ENCODE measurements at places on chromosomes 6 and 20.

DNA sequence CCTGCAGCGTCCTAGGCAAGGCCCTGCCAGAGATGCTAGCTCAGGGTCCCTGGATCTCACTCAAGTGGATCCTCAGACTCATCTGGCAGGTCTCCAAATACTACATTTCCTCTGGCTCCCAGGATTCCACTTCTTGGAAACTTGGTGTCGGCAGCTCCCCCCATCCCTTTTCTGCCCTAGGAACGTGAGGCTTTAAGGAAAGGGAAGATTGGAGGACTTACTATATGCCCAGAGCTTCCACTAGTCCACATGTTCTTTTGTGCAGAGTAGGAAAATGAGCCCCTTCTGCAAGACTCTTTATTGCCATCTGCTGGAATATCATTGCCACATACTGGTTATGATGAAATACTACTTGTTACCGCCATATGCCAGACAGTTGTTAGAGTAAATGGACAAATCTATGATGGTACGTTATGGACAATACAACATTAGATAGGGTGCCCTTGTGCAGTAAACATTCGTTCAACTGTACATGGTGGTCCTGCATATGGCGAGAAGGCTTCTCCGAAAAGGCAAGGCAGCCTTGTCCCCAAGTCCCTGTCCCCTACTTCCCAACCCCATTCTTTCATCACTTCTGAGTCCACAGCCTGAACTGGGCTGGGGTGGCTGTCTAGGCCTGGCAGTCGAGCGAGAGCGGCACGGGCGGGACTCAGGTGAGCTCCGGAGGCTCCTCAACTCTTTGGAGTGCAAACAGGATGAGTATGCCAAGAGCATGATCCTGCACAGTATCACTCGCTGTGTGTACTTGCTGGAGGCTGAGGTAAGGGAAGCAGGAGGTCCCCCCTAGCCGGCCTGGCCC, 780 bp downstream of the ARMC12 start:
- DNase-seq = peak; percentile 52

GRCh38 chr6:7973584-7973983, 63.0 kb upstream of the TXNDC5 start:
- no peak for DNase-seq

DNA sequence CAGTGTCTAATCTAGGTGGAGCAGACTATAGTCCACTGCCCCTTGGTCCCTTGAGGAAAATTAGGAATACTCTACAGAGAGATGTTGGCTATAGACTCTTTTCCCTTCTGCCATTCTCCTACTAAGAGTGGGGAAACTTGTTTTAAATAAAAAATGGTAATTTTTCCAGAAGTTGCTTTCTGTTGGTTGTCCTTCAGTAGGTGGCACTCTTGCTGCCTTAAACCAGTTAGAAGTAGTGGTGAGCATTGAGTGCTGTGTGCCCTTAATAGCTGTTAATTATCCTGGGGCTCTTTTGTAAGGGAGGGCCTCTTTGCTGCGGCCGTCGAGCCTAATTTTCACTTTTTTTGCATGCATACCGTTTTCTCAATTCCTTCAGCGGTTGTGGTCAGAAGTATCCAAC, 2.8 kb downstream of the CMTR1 start:
- no peak for DNase-seq

- DNase-seq = no peak
Observed at GRCh38 chr20:35434085-35435005, 3.7 kb downstream of the GDF5 start.

DNA sequence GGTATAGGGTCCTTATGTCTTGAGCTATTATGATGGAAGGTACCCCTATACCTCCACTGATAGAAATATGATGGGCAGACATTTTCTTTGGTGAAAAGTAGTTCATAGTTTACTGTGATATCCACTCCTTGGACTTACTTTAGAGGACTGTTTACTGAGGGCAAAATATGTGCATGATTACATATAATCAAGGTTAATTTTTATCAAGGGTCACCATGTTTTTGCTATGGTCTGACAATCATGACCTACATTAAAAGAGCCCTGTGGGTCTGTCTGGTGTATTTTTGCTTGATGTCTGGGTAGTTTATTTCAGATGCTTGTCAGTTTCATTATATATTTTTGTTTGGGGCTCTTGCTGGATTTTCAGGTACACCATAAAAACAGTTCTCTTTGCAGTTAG, 40.1 kb downstream of the CDKAL1 start:
- no peak for DNase-seq

DNA sequence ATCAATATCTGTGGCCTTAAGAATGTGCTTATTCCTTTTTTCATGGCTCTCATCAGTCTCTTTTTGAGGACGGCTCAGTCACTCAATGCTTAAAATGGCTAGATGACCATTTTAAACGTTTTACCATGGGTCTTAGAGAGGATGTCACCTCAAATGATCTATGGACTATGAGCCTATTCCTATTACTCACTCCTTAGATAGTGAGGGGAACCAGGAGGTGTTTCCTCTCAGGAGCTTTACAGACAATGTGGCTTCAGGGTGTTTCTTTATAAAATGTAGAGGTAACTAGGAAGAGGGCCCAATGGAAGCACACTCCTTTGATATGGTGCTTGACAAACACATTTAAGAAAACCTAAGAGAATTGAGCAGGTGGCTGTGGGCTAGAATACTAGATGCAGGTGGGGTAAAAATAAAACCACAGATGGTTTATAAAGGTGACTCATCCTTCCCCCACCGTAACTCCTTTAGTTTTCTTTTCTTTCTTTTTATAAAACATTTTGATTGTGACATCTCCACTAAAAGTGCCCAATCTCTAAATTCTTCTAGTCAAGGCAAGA, 1.5 kb upstream of the TMEM200A start:
- DNase-seq = no peak

GRCh38 chr20:21356386-21356785, 40.9 kb downstream of the NKX2-4 start:
- DNase-seq = no peak

DNA sequence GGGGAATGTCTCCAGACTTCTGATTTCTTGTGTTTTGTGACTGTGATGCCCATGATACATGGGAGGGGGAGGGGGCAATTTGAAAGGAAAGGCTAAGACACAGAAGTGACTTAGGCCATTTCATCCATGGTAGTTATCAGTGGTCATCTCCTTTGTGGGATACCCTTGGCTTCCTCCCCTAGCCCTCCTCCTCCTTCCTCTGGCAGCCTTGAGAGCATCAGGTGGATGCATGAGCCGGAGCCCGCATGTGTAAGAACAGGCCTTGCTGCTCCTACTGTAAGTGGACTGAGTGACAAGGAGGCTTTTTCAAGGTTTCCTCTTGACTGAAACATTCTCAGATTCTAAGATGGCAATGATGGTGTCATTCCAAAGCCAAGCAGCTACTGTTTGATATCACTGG, 874 bp downstream of the CD83 start:
- no peak for DNase-seq

DNA sequence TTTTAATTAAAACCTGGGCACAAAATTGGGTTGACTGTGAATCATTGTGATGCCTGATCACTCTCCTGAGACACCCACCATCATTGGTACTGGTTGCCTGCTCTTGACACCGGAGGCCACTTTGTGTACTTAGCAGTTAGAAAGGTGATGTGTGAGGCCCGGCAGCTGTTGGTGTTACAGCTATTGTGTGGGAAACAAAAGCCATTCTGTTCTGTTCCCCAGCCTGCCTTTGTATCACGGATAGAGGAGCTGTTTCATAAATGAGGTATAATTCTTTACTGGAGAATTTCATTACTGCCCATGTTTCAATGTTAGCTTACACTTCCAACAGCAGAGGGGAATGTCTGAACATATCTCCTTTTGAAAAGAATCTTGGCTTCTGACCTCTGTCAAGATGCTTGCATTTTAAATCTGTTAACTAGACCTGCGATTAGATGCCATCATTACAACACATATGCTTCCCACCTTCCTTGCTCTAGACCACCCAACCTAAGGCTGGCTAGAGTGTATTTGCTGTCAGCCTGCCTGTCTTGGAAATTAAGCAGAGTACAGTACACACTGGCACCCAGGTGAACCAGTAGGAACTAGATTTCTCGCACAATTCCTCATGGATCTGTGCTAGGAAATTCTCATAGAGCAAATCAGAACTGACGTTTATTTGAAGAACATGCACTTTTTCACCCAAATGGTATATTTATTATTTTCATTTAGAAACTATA, 142.4 kb upstream of the INSM1 start:
- DNase-seq = no peak

- DNase-seq = no peak
Observed at GRCh38 chr20:32462900-32463641, 104.9 kb downstream of the ASXL1 start.

DNA sequence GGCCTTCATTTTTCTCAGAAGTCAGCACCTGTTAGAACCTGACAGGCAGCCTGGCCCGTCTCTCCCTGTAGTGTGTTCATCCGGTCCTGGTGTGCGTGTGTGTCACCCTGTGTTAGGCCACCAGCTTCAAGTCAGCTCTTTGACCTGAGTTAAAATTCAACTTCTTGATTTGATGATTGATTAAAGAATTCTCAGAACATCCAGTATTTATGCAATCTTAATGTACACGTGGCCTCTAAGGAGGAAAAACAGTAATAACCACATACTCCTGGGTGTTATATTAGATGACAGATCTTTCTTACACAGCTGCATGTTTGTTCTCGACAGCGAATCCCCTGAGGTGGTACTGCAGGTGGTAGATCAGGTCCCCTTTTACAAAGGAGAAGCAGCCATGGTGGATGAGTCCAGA, 19.1 kb upstream of the TMEM217 start:
- no peak for DNase-seq

- no peak for DNase-seq
Observed at GRCh38 chr6:169866668-169867521, 115.5 kb downstream of the ERMARD start.

DNA sequence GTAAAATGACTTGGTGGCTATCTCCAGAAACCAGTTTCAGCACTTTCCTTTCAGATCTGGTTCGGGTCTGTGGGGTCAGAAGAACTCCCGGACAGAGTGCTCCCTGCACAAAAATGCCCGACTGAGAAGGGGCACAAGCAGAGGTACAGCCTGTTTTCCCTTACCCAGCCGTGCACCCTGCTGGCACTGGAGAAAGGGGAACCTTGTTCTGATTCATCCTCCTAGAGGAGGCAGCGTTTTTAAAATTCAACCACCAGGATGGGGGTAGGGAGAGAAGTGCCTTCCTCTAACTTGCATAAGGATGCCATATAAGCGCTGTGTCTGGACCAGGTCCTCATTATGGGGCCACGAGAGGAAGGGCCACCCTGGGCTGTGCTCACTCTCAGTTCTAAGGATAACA, 17.6 kb downstream of the RIMS4 start:
- no peak for DNase-seq

- no peak for DNase-seq
Observed at GRCh38 chr20:2163312-2163711, 61.7 kb downstream of the STK35 start.

DNA sequence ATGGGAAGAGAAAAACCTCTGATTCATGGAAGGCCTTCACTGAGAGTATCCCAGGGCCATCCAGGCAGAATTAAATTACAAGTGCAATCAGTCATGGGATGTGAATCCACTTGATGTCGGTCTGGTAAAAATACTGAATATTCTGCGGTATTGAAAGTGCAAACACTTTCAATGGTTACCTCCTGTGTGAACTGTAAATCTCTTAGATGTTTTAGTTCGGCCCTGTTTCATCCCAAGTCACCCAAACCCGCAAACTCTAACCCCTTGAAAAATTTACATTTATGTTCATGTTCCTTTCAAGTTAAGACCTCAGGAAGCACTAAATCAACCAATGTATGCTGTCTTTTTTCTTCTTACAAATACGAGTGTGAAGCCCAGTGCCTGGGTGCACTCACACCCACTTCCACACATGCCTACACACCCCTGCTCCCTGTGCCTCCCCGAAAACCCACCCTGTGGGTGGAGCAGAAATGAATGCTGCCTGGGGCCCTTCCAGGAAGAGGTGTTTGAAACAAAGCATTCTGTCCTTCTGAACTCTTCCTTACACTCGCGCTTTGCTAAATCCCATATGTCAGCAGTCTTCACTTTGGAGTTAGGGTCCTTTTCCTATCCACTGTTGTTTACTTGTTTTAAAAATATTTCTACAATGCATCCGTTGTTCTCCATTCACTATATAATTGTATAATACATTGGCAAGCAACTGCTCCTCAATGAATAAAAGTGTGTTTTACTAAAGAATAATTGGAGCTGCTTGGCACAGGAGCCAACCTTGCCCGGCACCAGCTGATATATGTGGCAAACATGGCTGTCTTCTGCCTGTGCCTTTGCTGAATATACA, 62.7 kb downstream of the FYN start:
- no peak for DNase-seq

DNA sequence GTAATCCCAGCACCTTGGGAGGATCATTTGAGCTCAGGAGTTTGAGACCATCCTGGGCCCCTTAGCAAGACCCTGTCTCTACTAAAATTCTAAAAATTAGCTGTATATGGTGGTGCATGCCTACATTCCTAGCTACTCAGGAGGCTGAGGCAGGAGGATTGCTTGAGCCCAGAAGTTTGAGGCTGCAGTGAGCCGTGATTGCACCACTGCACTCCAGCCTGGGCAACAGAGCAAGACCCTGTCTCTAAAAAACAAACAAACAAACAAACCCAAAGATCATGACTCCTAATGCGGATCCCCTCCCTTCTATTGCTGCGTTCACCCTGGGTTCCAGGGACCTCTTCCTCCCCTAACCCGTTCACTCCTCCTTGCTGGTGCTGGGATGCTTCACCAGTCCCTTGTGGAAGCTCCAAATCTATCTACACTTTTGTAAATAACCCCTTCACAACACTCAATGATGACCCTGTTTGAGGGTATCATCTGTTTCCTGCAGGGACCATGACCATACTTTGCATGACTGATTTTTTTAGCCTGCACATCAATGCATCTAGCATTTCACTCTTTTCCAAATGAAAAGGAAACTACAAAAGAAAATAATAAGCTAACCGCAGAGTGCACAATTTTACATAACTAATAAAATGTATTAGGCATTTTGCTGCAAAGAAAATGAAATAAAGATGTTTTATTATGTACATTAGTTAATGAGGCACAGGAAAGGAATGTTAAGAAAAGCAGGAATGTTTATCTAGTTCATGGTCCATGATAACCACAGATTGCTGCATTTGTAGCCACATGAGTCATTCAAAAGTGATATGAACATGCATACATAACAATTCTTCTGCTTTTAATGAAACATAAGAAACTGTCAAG, 30.5 kb upstream of the IPCEF1 start:
- DNase-seq = peak; percentile 77

GRCh38 chr6:107607116-107607515, 117.2 kb downstream of the SOBP start:
- DNase-seq = no peak

Data from RCC 7860 (cell line).